ENCODE measurements at places on chromosomes 6 and 20. TPM values are rescaled to one million over a fixed set of nuclear protein-coding genes. Genes with fewer than 3 reads are reported as not detected.

Gene ETV7
- 0.57 TPM for total RNA-seq

GRCh38 chr20:13200767-13201500 is 20.1 kb upstream of the ISM1 start:
- DNase-seq, result no peak

Gene RNF182
- total RNA-seq, result 0.37 TPM

- DNase-seq, result no peak
Observed at GRCh38 chr6:131183427-131184095, 48.3 kb downstream of the AKAP7 start.

- no peak for DNase-seq
Observed at GRCh38 chr6:110283657-110284056, 74.5 kb downstream of the METTL24 start.

DNA sequence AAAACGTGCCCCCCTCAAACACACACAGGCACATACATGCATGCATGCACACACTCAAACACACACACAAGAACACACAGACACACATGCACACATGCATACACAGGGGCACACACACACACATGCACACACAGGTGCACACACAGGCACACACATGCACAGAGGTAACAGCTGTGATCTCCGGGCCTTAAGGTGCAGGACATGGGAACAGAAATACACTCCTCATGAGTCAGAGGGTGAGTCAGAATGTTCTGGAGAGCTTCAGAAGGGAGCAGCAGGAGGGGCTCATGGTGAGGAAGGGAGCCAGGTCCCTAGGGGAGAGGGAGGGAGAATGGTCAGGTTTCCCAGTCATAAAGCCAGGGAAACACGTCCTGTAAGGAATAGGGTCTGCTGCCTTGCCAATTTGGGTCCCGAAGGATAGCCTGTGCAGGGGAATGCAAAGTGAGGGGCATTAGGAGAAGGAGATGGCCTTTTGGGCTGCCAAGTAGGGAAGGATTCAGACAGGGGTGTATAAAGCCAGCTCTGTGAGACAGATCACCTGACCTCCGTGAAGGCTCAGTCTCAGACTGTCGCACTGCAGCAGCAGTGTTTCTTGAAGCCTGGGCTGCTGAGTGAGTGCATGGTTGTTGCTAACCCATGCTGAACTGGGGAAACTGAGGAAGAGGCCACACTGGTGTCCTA is 123.9 kb downstream of the MAFB start:
- no peak for DNase-seq

DNA sequence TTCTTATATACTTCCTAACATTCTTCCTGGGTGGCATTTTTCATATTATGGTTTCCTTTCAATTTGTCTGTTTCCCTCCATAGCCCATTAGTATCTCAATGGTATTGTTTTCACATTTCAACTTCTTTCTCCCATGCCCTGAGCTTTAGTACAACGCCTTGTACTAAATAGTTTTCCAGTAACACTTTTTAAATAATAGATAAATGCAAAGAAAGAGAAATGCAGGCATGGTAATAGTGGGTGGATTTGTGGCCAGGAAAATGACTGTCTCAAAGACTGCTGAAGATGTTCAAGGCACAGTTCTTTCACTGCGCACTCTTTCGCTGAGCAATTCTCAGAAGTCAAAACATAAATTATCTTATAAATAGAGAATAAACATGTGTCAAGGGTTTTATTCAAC is 145.1 kb downstream of the LCA5 start:
- no peak for DNase-seq

GRCh38 chr6:104226790-104227446 is 632.8 kb downstream of the HACE1 start:
- DNase-seq, result no peak

DNA sequence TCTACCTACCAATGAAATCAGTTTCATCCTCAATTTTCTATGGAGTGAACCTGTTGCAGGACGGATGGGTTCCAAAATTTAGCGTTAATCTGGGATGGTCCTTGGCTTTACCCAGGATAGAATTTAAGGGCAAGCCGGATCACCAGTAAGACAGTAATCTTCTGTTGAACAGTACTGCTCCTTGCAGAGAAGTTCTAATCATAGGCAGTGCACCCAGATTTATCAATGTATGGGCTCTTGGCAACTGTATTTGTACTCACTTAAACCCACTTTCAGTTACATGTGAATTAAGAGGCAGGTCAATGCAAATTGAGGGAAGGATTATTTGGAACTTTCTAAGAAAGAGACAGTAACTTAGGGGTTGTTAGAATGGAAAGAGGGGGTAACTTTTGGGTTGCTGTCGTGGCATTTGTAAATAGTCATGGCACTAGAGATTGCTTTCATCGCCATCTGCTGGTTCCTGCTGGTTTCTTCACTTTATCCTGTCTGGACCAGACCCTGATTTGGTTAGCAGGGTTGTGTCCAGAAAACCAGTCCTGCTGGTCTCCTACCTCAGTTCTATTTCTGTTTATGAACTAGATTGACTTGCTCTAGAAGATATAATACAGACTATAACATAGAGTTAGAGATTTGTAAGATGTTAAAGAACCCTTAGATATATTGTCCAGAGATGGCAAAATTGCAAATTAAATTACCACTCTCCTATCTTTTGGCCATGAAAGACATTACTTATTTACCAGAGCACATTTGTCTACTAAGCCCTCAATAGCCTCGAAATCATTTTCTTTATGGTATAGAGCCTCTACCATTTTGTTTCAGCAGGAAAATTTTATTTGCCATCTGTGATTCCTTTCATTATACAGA is 646.3 kb downstream of the UTRN start:
- no peak for DNase-seq

GRCh38 chr6:143689852-143690251 is 12.1 kb downstream of the PHACTR2 start:
- no peak for DNase-seq

DNA sequence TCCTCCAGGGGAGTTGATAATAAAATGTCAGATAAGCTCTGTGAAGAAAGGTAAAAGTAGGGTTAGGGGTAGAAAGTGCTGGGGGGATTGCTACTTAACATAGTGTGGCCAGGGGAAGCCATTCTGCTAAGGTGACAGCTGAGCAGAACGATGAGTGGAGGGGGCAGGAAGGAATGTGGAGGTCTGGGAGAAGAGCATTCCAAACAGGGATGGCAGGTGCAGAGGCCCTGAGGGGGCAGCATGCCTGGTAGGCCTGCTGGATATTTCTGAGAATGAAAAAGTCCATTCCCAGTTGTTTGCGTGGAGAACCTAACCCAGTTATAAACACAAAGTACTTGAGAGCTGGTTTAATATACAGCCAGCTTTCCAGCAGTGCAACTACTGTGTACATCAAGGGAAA is 9.3 kb downstream of the GFRA4 start:
- DNase-seq, result no peak

Gene MAS1
- total RNA-seq, result 0.42 TPM

- peak; percentile 51 for DNase-seq
Observed at GRCh38 chr6:45310118-45310788, 17.9 kb upstream of the RUNX2 start.

Measured in posterior vena cava (tissue), 2 donors.